ENCODE measurements at places on chromosomes 3 and 15.

DNA sequence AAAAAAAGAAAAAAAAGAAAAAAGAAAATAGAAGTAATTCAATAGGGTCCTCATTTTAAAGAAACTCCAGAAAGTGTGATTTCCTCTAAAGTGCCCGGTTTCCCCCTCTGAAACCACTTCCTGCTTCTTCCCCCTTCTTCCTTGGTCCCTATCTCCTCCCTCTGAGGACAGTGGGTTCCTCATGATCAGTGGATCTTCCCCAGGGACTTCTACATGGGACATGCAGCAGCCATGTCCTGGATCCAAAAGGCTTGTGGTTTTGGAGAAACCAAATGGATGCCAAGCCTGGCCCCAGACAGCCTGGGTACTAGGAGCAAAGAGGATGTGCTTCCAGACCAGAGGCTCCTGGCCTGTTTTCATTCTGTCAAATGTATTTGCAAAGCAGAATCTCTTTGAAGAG, 26.6 kb upstream of the SMAD6 start:
- DNase-seq: no peak

- no peak for DNase-seq
Measured at GRCh38 chr15:69980341-69981059, 117.2 kb downstream of the TLE3 start.

DNA sequence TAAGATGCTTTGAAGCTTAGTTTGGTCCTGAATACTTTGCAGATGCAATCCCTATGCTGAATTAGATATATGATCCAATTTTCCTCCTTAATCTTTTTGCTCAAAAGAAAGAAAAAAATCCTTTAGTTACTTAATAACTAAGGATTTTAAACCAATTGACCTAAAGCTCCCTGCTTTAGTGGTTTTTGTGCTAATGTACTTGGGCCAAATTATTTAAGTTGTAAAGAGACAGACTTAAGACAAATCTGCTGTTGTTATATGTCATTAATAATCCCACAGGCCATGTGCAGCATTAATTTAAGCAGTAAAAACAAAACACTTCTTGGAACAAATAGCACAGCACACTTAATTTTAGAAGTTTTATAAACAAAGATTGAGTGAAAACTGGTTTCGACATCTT, 776.1 kb upstream of the SEMA6D start:
- no peak for DNase-seq

DNA sequence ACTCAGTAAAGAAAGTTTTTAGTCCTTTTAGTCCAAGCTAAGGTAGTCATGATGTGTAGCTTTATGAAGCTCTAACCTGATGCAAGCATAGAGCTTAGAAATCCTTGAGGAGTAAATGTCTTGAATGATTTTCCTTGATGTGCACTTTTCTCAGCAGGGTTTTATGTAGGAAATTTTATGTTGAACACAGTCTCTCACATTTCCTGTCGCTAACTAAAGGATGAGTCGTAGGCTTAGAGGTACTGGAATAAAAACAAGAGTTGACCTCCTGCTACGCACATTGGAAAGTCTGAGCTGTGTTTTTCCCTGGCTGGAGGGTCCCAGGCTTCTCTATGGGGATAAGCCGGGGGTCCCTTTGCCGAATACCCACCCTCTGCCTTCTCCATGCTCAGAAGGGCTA, 34.7 kb upstream of the ZPLD1 start:
- no peak for DNase-seq

GRCh38 chr3:106208251-106208650, 339.4 kb upstream of the CBLB start:
- DNase-seq: no peak

DNA sequence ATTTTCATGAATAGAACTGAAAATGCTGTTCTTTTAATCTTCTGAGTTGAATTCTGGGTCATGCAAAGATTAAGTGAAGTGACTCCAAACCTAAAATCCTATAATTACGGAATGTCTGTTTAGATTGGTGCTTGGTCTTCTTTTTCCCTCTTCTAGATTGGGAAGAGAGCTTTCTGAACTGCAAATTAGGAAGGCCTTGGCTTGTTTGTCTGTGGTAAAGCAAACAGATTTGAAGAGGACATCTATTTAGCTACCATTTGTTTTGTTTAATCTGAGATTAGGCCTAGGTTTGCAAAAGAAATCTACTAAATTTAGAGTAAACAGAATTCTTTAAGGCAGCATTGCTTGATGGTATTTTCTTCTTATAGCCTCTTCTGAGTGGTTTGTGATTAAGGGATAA, 23.5 kb downstream of the PAQR9 start:
- DNase-seq: no peak

Measured in CD4-positive, alpha-beta T cell treated with Interleukin-6 for 4 hours (primary cell).